A549 treated with AZD2906 at 1 μM for 4 hours (cell line): ENCODE measurements at places on chromosomes 13 and 19. TPM values are rescaled to one million over a fixed set of nuclear protein-coding genes. Genes with fewer than 3 reads are reported as not detected.

The KL gene
- 0.02 to 0.06 TPM (median 0.03 TPM) in 5 replicates for total RNA-seq

The AMER2 gene
- total RNA-seq: not detected in 5 replicates

The SELENOV gene
- not detected in 5 replicates for total RNA-seq

The TEX101 gene
- not detected in 5 replicates for total RNA-seq

The MAST1 gene
- total RNA-seq: 1.4 to 2.1 TPM (median 1.6 TPM) in 5 replicates

The OVOL3 gene
- 0.19 to 0.32 TPM (median 0.29 TPM) in 4 of 5 replicates, not detected in the other for total RNA-seq

The PSG2 gene
- 0.07 TPM in 1 of 5 replicates, not detected in the others for total RNA-seq
